ENCODE measurements at places on chromosomes 1 and 21. TPM values are rescaled to one million over a fixed set of nuclear protein-coding genes. Genes with fewer than 3 reads are reported as not detected.

The GJA4 gene
- total RNA-seq: not detected

The DPYD gene
- 1.7 TPM for total RNA-seq

The KRTAP15-1 gene
- not detected for total RNA-seq

The DRAXIN gene
- total RNA-seq: 0.13 TPM

The SPSB1 gene
- 28.1 TPM for total RNA-seq

The HAO2 gene
- not detected for total RNA-seq

The ACKR1 gene
- total RNA-seq: not detected

The CHRNB2 gene
- total RNA-seq: 0.58 TPM

The ARHGEF10L gene
- total RNA-seq: 4.9 TPM

The SLC25A34 gene
- total RNA-seq: 0.35 TPM

The PRAMEF13 gene
- not detected for total RNA-seq

The PLA2G4A gene
- total RNA-seq: 12.5 TPM

The PGBD2 gene
- 4.4 TPM for total RNA-seq

The LCE1C gene
- not detected for total RNA-seq

All from A549 treated with CpdA at 1 μM for 4 hours (cell line).